NCI-H1930 (cell line): ENCODE measurements at places on chromosomes 3 and 15.

GRCh38 chr3:98817547-98818041, 54.5 kb downstream of the ST3GAL6 start:
- peak; percentile 0 for DNase-seq

DNA sequence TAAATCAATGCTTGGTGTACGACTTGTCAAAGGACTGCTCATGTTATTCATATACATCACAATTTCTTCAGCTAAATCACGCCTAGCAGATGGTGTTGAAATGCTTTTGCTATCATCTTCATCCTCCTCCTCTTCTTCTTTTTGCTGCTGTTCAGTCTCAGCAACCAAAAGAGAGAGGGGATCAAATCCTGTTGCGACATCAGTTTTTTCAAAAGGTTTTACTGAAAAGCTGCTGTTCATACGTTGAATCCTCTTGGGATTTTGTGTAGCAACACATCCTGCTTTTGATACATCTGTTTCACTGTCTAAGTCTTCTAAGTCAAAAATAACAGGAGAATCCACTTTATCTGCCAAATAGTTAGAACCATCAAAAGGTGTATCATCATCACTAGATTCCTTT, 69.0 kb downstream of the SLC24A1 start:
- DNase-seq, result no peak

GRCh38 chr3:170868577-170869238, 1.3 kb downstream of the RPL22L1 start:
- DNase-seq, result no peak

GRCh38 chr3:53255775-53256703, at the start of gene TKT:
TSS of gene TKT (minus strand) at chr3:53256022. CDS start at chr3:53255942, 80 bp downstream.
- peak; percentile 32 for DNase-seq

- no peak for DNase-seq
Measured at GRCh38 chr3:78690766-78691165, 1077.0 kb downstream of the ROBO1 start.
